ENCODE measurements at places on chromosomes 16 and 17.

DNA sequence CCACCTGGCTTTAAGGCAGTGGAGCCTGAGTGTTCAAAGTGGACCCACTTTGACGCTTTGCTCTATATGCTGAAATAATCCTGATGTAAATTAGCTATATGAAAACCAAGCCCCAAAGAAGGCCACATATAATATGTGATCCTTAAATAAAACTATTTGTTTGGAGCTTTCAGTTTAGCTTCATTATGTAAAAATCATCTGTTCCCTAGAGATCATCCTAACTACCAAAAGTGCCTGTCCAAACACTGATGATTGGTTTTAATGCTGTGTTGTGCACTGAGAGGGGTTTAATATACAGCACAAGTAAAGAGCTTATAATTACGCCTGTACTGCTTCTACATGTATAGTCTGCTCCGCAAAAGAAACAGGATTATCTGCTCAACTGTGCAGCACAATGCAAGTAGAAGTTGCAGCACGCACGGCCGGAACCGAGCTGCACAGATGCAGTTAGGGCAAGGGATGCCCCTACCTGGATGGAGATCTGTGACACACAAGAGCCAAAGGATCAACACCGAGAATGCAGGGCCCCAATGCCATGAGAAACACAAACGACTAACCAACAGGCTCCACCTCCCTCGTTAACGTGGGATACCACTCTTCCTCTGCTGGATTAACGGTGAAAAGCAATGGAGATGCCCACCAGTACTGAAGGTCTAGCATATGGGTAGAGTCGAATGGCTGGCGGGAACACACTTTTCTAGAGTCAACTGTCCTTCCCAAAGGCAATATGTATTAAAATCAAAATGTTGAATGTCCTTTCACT is 20.5 kb downstream of the USP7 start:
- DNase-seq: no peak

GRCh38 chr16:20016234-20016633 is 57.5 kb downstream of the GPR139 start:
- no peak for DNase-seq

- DNase-seq: no peak
Observed at GRCh38 chr17:32277284-32277683, 11.7 kb downstream of the RHBDL3 start.

DNA sequence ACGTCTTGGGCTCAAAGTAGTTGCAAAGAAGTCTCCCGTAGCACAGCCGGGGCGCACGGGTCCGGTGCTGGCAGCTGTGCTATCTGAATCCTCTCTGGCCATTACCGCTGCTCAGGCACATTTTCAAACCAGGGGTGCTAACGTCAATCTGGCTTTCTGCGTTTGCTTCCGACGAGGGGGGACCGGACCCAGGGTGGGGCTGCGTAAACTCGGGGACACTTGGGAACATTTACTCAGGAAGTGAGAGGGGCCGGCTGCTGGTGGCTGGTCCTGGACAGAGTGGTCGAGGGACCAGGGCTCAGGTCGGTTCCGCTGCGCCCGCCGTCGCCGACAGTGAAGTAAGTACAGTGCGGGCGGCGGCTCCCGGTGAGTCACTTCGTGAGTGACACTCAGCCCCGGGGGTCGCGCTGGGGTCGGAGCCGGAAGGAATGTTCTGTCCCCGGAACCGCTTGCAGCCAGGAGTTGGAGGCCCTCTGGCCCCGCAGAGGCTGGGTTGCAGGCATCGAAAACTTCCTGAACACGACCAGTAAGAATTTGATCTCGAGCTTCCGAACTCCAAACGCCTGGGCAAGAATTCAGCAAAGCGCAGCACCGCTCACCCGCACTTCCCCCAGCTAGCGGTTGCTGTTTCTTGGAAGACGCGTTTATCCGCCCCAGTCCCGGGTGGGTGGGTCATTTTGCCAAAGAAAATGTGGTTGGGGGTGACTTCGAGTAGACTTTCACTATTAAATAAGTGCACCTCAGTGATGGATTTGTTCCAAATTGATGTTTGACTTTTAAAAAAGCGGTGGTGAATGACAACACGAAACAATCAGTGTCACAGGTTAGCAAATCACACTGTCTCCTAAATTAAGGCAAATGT is 1.4 kb upstream of the HS3ST3B1 start:
- DNase-seq: no peak

- no peak for DNase-seq
Observed at GRCh38 chr17:18319604-18320256, 4.6 kb downstream of the SMCR8 start.

DNA sequence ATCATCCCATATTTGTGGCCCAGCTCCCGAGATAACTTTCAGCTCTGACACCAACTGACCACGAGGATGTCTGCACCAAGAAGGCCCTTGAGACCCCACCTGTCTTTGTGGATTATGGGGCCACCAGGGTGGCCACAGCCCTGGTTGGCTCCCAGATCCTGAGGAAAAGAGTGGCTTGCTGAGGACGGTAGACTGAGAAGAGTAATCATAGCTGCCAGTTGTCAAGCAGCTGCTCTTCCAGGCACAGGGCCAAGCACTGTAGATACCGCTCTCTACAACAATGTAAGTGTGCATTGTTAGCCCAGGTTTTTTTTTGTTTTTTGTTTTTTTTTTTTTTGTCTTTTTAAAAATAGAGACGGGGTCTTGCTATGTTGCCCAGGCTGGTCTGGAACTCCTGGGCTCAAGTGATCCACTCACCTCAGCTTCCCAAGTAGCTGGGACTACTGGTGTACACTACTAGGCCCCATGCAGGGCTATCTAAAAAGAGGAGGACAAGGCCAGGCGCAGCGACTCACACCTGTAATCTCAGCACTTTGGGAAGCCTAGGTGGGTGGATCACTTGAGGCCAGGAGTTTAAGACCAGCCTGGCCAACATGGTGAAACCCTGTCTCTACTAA is 9.6 kb downstream of the ZNF205 start:
- no peak for DNase-seq

DNA sequence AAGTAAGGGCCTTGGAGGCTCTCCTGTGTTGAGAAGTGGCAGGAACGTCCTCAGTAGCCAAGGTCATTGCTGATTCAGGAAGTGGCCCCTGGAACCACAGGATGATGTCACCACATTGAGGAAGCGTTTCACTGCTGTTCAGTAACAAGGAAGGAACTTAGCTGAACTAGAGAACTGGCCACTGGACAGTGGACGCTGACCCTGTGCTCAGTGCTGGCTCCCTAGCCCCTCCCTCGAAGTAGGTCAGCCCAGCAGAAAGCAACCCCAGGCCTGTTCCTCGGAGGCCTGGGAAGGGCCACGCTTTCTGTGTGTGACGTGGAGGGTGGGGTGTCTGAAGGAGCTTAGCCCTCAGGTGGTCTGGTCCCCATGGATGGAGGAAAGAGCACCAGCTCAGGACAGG is 58.3 kb downstream of the B9D1 start:
- no peak for DNase-seq

- DNase-seq: no peak
Observed at GRCh38 chr17:81807839-81808238, 3.9 kb downstream of the GCGR start.

- no peak for DNase-seq
Observed at GRCh38 chr16:87653234-87653633, 50.9 kb downstream of the JPH3 start.

GRCh38 chr16:89006036-89006752 is 29.2 kb upstream of the CBFA2T3 start:
- no peak for DNase-seq

- no peak for DNase-seq
Observed at GRCh38 chr17:10127819-10128425, 70.5 kb downstream of the GAS7 start.

DNA sequence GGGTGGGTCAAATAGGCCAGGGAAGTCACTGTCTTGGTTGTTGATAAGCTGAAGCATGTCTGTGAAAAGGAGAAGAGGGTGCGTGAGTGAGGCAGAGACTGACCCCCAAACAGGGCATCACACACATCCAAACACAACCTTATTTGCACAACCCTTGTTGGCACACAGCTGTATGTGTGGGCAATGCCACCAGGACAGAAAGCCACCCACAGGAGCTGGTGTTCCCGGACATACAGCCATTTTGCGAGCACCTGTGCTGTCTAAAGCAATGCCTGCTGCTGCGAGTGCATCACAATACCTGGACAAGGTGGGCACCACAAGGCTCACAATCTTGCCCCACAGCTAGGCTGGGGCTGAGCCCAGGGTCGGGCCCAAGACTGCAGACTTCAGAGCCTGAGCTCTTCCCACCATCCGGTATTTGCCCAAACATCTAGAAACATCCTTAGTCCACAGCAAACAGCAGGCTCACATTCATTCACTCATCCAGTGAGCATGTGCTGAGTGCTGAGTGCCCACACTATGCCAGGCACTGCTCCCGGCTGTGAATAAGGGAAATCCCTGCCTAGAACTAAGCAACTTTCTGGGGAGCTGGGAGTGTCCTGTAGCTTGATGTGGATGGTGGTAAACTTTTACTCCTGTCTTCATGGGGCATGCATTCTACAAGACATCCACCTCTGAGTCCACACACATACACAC is 16.2 kb downstream of the SREBF1 start:
- no peak for DNase-seq

GRCh38 chr17:21166595-21167210 is 39.9 kb downstream of the DHRS7B start:
- no peak for DNase-seq

DNA sequence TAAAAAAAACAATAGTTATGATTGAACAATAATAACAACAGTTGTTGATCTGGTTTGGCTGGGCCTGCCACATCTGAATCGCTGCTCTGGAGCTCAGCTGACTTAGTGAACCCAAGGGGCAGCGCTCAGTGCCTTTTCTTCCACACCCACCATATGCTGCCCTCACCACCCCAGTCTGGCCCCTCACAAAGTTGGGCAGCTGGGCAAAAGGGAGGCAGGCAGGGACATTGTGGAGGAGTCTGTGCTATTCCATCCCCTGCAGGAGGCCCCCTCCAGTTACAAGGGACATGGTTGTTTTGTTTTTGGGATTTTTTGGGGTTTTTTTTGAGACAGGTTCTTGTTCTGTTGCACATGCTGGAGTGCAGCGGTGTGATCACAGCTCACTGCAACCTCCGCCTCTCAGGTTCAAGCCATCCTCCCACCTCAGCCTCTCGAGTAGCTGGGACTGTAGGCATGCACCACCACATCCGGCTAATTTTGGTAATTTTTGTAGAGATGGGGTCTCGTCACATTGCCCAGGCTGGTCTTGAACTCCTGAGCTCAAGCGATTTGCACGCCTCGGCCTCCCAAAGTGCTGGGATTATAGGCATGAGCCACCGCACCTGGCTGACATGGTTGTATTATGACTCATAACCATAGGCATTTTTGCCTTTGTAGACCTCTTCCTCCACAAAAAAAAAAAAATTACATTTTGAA is 8.6 kb upstream of the PECAM1 start:
- DNase-seq: no peak

- no peak for DNase-seq
Observed at GRCh38 chr17:39761861-39762496, 24.2 kb downstream of the GRB7 start.

DNA sequence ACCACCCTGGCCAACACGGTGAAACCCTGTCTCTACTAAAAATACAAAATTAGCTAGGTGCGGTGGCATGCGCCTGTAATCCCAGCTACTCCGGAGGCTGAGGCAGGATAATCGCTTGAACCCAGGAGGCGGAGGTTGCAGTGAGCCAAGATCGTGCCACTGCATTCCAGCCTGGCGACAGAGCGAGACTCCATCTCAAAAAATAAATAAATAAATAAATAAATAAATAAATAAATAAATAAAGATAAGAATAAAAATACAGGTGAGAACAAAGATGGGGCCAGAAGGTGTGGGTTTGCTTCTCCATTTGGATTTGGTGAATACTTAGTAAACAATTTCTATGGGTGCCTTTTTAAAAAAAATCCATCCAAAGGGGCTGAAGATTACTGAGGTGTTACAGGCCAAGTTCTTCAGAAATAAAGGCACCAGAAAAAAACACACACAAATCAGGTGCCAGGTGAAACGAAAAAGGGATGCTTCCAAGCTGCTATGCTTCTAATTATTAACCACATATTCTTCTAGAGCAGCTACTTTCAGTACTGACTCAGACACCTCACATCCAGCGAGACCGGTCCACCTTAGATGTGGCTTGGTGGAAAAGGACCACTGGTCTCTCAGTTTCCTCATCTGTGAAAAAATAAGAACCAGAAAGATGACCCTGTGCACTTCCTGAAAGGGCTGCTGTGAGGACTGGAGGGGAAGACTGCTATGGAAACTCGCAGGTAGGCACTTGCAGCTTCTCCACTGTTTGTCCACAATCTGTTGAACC is 9.2 kb downstream of the GLYR1 start:
- DNase-seq: no peak

DNA sequence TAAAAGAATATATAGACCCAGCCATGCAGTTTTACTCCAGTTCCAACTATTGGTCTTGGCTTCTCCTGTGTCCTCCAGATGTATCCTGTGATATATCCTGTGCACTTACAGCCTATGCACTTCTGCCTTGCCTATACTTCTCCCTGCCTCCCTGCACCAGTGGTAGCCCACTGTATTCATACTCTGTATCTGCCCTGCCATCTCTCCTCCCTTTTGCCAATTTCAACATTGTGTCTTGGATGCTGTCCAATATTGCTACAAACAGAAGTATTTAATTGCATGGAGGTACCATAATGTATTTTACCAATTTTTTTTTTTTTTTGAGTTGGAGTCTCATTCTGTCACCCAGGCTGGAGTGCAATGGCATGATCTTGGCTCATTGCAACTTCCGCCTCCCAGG is 242.7 kb downstream of the HAPSTR1 start:
- DNase-seq: no peak

DNA sequence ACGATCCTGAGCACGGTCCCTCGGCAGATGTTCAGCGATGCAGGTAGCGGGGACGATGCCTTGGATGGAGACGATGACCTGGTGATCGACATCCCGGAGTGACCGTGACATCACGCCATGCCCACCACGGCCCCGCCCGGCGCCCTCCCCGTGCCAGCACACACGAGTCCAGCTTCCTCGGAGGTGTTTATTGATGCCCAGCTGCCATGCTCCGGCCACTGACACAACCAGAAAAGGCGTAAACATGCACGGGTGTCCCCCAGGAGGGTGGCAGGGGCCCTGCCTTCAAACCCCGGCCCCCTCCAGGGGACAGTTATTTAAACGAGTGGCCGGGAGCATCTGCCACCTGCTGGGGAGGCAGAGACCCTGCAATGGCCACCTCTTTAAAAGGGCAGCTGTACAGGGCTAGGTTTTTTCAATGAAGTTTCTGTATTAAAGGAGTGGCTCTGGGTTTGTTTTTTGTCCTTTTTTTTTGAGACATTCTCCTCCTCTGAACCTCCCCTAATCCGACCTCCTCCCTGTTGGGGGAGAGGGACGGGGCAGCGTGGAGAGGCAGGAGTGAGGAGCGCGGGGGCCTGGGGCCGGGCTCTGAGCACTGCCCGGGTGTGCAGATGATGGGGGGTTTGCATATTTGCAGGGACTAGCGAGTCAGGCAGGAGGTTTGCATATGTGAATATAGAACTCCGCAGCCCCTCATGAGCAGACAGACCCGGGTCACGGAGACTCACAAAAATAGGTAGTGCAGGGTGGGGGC is 5.3 kb downstream of the DOC2A start:
- DNase-seq: no peak

DNA sequence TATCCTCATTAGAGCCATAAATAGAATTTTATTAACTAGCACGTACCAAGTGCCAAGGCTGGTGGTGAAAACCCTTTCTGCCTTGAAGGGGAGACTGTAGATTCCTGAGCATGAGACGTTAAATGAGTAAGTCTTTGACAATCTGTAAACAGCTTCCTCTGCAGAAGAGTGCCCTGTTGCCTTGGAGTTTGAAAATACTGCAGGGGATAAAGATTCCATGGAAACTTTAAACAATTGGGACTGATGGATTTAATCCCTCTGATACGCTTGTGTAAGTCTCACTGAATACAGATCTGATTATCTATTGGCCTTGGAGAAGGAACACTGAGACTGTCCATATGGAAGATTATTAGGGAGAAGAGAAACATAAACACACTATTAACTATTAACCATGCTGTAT is 1053.4 kb upstream of the RBFOX1 start:
- DNase-seq: no peak

GRCh38 chr17:36723459-36724025 is 122.2 kb downstream of the MRM1 start:
- no peak for DNase-seq
